Stimulated activated CD8-positive, alpha-beta memory T cell treated with anti-CD3 and anti-CD28 coated beads, Interleukin-12 subunit alpha, Interleukin-12 subunit beta, amount 100 ng/mL, for 4 hours (primary cell): ENCODE measurements at places on chromosomes 5 and 9.

GRCh38 chr9:36625006-36625615, 52.4 kb downstream of the MELK start:
- no peak for DNase-seq

- DNase-seq, result peak; percentile 60
Measured at GRCh38 chr9:112174222-112174964, 704 bp downstream of the SUSD1 start.

GRCh38 chr5:98428806-98429205, 344.7 kb upstream of the RGMB start:
- no peak for DNase-seq

DNA sequence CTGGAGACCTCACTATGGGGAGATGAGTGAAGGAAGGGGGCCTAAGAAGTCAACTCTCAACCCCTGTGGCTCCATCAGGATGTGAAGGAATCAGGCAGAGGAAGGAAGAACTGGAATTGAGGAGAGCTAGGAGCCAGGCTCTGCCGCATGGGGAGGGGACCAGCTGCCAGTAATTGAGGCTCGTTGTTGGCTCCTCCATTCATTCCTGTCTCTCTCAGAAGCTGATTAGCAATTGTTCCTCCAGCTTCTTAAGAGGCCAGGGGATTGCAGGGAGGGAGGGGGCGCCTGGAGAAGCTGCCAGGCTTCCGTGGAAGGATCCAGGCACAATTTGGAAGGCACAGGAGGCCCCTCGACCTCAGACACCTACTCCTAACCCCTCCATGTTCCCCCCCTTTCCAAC, 20.5 kb upstream of the TTLL11 start:
- DNase-seq, result no peak

DNA sequence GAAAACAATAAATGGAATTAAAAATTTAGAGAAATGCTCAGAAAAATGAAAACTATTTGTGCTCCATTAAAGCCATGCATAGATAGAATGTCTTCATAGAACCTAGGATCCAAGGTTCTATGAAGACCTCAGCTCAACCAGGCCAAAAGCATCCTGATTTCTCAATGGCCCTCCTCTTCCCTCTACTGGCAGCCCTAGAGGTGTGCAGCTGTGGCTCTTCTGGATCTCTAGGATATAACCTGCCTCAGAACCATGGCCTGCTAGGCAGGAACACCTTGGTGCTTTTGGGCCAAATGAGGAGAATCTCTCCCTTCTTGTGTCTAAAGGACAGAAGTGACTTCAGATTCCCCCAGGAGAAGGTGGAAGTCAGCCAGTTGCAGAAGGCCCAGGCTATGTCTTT, 15.1 kb downstream of the IFNA1 start:
- no peak for DNase-seq

GRCh38 chr9:35490155-35490909, 421 bp downstream of the RUSC2 start:
- DNase-seq, result no peak

- DNase-seq, result no peak
Measured at GRCh38 chr5:123448017-123448617, 24.9 kb upstream of the CEP120 start.

GRCh38 chr5:130488252-130488651, 584.0 kb downstream of the CHSY3 start:
- no peak for DNase-seq

- DNase-seq, result no peak
Measured at GRCh38 chr5:33180900-33181299, 259.9 kb upstream of the TARS1 start.

DNA sequence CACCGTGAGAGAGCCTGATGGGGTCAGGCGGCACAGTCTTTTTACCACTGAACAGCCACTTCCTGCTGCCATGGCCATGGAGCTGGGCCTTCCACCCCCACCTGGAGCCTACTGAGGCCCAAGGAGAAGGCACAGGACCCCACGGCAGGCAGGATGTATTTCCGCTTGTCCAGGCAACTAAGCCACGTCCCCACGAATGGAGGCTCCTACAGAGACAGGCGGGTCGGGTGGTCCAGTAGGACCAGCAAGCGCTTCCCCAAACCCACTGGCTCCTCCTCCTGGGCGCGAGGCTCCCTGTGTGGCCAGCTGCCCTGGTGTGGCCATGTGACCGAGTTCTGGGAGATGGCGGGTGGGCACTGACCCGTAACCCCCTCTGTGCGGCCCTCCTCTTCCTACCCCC, 66.5 kb downstream of the SECISBP2 start:
- no peak for DNase-seq

GRCh38 chr5:139403418-139403786, 487 bp downstream of the SPATA24 start:
- DNase-seq, result no peak

DNA sequence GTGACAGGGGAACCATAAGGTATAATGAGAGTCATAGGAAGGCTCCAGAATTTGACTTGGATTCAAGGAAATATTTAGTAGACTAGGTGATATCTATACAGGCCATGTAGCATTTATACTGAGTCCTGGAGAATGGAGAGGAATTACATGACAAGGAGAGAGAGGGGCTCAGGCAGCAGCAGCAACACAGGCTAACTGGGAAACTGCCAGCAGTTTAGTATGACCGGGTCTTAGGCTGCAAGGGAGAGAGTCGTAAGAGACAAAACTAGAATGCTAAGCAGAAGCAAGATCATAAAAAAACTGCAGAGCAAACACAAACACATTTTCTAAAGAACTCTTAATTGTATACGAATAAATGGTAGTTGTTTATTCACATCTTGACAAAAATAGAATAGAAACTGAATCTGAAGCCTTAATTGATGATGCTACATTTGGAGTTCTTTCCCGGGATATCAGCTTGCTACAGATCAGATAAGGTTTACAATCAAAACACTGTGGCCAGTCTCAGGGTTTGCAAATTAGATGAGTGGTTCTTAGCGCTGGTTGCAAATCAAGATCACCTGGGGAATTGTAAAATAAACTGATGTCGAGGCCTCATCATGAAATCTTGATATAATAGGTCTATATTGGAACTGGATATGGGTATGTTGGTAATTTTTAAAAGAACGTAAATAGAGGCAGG, 480.0 kb upstream of the C9orf72 start:
- DNase-seq, result no peak

GRCh38 chr5:132071338-132071707, 2.3 kb upstream of the CSF2 start:
- DNase-seq, result no peak

DNA sequence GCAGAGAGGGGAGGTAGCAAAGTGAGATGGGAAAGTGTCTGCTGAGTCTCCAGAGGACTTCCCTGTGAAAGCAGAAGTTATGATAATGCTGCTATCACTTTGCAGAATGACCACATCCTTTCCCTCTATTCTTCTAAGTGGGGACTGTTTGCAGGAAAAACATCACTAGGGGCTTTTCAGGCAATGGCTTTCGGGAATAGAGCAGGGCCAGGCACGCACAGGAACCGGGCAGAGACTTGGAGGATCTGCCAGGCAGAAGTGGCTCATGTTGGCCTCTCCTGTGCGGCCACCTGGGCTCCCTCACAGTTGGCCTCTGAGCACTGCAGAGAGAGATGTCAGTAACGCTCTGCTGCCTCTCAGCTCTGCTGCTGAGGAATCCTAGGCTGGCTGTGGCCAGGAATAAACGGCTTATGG, 214.7 kb downstream of the MAST4 start:
- no peak for DNase-seq

DNA sequence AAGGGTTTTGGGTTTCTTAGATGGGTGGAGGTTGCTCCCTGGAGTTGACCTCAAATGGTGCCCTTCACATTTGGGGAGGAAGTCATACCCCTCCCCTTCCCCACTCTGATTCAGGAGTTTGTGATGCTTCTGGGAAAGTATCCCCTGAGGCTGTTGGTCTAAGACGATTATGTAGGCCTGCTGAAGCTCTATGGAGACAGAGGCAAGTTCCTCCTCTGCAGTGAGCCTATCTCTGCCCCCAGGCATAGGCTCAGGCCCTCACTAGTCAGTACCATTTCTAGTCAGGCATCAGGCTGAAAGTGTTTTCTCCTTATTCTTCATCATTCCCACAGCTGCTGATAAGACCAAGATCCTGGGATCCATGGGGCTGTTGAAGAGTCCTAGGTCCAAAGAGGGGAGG, 271.6 kb upstream of the NUDT12 start:
- DNase-seq, result no peak

DNA sequence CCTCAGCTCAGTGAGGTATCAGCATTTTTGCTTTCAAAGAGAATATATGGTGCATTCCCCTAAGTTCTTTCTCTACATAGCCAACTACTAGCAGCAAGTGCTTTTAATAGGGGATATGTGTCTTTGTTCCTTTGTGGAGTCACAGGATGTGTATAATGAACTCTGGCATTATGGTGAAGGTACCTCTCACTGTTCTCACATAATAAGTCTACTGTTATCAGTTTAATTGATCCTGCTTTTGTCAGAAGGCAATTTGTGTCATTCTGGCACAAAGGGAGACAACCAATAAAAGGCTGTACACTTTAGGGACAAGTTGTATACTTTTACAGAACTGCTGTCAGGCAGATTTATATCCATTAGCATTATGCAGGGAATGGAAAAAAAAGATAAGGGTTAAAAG, 531.4 kb upstream of the RIOK2 start:
- DNase-seq, result no peak

DNA sequence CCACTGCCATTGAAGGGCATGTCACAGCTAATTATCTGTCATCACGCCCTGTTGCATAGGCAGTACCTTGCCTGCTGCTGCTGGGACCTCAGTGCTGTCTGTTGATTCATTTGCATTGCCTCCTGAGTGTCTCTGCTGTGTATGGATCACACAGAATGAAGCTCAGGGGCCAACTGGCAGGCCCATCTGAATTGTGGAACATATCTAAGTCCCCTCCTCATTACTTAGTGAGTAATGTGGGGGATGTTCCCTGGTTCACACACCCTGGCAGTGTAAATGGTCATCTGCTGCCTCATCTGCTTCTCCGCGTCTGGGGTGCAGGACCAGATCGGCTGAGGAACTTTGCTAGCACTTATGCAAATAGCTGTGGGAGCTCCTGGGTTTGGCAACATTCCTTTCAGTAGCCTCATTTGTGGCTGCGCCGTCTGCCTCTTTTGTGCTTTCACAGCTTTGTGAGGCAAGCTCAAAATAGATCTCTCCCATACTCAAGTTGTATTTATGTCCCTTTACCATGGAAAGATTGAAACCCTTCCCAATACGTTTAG, 25.4 kb downstream of the TYRP1 start:
- DNase-seq, result no peak

GRCh38 chr5:133618141-133618540, 5.8 kb upstream of the FSTL4 start:
- no peak for DNase-seq

GRCh38 chr5:178606269-178606668, 16.1 kb upstream of the COL23A1 start:
- DNase-seq, result no peak

GRCh38 chr5:71637133-71637532, 50.0 kb downstream of the MCCC2 start:
- no peak for DNase-seq

DNA sequence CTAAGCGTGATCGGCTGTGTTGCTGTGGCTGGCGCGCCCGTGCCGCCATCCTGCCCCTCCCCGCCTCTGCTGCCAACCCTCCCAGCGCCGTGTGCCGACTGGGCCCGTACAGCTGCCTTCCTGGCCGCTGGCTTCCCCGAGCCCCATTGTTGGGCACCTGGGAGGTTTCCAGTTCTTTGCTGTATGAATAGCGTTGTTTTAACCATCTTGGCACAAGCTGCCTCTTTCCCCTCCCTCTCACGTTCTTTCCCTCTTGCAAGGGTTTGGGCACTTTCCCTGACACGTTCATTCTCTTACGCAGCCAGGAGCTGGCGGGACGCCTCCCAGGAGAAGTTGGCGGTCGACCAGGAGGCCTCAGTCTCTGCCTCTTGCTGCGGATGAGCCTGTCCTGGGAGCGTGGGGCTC, 43.1 kb upstream of the RXRA start:
- DNase-seq, result no peak

GRCh38 chr9:8432224-8432623, 632.6 kb upstream of the DMAC1 start:
- no peak for DNase-seq

GRCh38 chr5:177426566-177427210, at the start of gene GRK6:
Gene GRK6 (plus strand): TSS chr5:177426676. CDS start chr5:177426846, 170 bp downstream.
- peak; percentile 56 for DNase-seq

DNA sequence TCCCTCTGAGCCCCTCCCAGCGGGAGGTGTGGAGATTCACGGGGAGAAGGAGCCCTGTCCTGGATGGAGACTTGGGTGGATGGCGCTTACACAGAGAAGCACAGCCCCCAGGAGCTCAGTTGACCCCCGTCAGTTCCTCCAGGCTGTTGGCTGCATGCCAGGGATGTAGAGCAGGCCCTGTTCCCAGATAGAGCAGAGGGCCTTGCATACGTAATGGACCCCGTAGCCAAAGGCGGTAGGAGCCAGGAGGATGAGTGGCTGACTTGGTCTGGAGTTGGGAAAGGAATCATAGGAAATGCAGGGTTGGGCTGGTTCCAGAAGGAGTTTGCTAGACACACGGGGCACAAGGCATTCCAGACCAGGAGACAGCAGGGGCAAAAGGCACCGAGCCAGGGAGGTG, 2.5 kb downstream of the PMPCA start:
- no peak for DNase-seq

DNA sequence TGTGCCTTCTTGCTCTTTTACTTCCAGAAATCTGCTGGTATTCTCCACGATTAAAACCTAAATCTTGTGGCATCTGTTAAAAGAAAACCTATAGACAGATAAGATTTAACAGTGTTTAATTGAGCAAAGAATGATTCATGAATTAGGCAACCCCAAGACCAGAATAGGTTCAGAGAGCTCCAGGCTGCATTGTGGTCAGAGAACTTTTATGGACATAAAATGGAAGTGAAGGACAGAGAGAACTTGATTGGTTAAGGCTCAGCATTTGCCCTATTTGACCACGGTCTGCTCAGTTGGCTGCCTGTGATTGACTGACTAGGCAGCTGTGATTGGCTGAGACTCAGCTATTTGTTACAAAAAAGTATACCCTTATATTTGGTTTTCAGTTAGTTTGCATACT, 10.4 kb upstream of the SLC36A2 start:
- no peak for DNase-seq

GRCh38 chr9:127961613-127962155, 19.1 kb downstream of the EEIG1 start:
- DNase-seq, result no peak

- no peak for DNase-seq
Measured at GRCh38 chr5:34535944-34536623, 120.0 kb upstream of the RAI14 start.

- no peak for DNase-seq
Measured at GRCh38 chr9:94664801-94665200, 25.5 kb upstream of the FBP1 start.

DNA sequence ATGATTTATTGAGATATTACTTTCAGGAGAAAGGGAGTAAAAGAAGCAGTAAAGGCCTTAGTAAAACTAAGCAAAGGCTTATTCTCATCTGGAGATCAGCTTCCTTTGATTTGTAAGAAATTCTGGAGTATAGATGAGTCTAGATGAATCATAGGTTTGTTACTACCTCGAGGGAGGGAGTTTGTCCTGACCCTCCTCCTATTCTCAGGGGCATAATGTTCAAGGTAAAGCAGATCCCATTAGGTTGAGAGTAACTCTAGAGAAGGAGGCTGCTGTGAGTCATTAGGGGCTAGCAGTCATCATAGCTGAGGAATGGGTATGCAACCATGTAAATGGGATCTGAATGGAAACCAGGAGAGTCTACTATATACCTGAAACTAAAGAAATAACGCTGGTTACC, 155.5 kb upstream of the MOCS2 start:
- no peak for DNase-seq
